Midbrain (tissue), 1 donor: ENCODE measurements at places on chromosomes 1 and 21.
A peak's percentile ranks its signal among the peaks of the same experiment; 100 is the strongest.

DNA sequence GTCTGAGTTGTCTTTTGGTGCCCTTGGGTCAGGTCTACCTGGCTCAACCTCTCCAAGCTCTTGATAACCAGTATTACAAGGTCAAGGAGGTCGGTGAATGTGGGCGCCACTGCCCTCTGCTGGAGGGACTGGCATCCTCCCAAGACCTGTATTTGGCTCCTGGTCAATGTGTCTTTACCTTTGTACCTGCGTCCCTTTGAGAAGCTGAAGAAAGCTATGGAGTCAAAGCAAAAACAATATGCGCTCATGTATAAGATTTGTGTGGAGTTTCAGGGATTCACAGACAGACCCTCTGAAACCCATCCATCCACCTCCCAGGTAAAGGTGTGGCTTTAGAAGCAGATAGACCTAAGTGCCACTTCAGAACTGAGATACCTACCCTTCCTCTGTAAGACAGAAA, 61.8 kb upstream of the NBL1 start:
- DNase-seq, result no peak

DNA sequence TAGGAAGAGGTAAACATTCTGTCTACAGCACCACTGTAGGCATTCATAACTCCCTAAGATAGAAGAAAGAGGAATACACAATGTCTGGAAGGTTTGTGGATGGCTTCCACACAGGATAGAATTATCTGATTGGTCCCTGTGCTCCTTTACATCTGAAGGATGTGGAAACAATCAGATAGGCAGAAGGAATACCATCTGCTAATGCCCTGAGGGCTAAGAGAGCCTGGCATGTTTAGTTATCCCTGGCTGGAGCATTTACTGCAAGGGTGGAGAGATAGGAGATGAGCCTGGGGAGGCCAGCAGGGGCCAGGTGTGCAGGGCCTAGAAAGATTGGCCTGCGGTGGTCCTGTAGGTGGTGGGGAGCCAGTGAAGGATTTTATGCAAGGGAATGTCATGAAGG, 8.6 kb upstream of the ACBD3 start:
- DNase-seq, result no peak

- DNase-seq, result no peak
Measured at GRCh38 chr1:159817276-159818041, 9.2 kb upstream of the SLAMF8 start.

GRCh38 chr1:149917571-149918144, at the start of gene SV2A:
SV2A (minus strand) TSS chr1:149917844; CDS start chr1:149913840, 4,004 bp downstream.
- peak; percentile 75 for DNase-seq

DNA sequence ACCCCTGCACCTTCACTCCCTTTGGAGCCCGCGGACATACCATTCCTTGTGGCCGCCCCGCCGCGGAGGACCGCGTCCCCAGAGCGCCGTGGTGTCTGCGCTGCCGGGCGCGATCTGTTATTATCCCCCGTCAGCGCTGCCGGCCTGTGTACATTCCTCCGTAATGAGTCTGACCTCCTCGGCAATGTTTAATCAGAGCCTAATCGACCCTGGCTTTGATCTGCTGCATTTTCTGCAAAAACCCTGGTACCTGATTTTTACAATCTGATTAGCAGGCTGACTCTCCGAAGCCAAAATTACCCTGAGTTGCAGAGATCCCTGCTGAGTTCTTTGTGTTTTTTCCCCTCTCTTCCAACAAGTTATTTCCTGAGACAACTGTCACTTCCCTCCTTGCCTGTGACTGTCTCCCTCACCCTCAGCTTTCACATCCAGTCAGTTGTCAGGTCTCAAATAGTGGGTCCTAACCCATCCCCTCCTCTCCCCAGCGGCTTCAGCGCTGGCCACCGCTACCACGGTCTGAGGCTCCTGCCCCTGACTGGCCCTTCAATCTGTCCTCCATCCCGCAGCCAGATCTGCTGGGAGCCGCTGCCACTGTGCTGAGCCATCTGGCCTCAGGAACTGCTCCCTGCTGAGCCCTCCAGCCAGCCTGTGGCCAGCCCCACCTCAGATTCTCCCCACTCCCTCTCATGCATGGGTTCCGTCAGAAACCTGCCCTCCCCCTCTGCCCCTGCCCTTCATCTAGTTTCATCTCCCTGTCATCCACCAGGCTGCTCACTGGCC, 53.5 kb downstream of the GLIS1 start:
- no peak for DNase-seq

GRCh38 chr1:224615861-224616755, at the start of gene CNIH3:
CNIH3 (plus strand) TSS chr1:224616317; CDS start chr1:224617175, 858 bp downstream.
- DNase-seq, result no peak

GRCh38 chr1:64470665-64471217, 812 bp downstream of the CACHD1 start:
- no peak for DNase-seq

DNA sequence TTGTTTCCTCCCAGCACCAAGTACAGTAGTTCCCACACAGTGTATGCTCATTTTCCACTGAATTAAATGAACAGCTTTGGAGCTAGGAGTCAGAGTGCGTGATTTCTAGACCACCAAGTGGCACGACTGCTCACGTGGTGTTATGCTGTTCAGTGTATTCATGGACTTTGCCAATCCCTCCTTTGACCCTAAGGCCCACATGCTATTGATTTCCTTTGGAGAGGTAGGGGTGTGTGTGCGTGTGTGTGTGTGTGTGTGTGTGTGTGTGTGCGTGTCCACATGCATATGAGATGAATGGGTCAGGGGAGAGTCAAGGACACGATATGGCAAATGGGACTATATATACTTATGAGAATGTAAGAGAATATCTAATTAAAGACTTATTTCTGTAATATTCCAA, 177.2 kb downstream of the LMX1A start:
- no peak for DNase-seq

DNA sequence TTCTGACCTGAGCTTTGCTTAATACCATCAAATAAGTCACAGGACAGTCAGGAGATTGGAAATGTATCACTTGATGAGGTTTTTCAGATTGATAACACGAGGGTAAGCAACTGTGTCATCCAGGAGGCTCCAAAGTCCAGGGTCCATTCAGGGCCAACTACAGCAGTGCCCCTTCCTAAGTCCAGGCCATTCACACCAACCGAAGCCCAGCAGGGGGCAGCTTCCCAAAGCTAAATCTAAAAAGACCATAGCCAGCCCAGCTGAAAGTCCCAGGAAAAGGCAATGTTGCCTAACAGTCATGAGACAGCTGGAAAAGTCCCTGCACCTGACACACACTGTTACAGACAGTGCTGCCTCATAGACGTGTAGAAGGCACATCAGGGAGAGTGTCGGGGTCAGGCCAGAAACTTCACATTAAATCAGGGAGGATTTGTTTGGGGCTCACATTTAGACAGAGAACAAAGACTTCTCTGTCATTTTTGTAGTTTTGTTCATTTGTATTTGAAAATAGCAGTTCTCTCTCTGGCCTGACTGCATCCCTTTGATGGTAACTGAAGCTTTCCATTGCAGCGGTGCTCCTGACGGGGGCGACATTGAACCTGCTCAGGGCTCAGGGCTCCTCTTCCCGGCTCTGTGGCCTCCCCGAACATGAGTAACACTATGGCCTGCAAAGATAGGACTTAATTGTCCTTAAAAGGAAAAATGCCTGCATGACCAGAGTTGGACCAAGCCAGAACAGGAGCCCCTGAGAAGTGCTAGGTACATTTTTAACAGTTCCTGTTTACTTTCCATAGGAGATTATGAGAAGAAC, 200.4 kb downstream of the NRIP1 start:
- DNase-seq, result peak; percentile 84

DNA sequence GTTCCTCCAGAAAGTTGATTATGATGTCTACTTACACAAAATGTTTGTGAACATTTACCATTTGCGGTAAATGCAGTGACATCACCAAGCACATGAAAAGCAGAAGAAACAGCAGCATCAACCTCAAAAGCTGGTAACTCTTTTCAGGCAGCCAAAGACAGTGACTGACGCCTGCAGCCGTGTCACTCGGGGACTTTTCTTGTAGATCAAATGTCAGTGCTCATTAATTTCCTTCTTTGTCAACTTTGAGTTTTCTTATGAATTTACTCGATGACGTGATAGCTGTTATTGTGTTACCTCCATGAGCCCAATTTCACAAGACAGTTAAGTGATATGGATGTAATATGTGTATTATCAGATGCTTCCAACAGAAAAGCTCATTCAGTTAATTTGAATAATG, 92.5 kb downstream of the RIPK4 start:
- DNase-seq, result no peak

GRCh38 chr1:87136607-87137341, 191.9 kb upstream of the LMO4 start:
- DNase-seq, result no peak

DNA sequence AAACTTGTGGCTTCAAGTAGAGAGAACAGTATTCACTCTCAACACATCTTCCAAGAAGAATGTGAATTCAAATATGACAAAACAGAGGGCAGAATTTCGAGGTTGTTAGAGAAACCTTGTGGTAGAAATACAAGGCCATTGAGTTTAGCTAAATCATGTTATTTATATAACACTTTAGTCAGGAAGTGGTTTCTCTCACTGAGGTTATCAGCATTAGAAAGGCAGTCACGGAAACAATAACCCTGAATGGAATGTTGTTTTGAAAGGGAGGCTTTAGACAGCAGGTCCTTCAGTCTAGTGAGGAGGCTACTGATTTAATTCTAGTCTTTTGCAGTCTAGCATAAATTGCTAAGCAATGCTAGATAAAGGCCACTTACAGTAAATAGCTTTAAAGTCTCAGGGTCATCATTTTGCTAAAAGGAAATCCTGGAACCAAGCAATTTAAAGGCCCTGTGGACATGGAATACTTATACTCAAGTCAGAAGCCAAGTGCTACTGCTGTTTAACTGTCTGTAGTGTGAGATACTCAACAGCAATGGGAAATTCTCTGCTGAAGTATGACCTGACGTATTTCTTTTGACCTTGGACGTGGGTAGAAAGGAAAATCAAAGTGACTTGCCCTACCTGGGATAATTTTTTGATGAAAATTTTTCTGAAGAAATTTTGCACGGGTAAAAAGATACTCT, 89.0 kb upstream of the CHODL start:
- DNase-seq, result no peak

DNA sequence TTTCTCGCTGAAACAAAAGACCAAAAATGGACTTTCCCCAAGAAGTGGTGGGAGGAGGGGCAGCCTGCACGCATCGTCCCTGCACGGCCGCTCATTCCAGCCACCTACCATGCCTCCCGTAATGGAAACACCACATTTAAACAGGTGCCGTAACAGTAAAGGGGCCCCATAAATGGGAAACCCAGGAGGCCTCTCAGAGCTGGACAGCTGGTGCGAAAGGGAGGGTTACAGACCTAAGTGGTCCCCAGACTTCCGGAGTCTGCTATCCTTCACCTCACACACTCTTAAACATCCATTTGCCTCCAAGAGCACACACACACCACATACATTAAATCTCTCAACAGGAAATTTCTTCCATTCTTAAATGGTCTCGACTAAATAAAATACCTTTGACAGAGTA, 120.7 kb upstream of the SOD1 start:
- no peak for DNase-seq

GRCh38 chr1:212967801-212968200, 17.5 kb downstream of the VASH2 start:
- no peak for DNase-seq

GRCh38 chr1:162631546-162632191, 595 bp upstream of the DDR2 start:
- no peak for DNase-seq

- DNase-seq, result no peak
Measured at GRCh38 chr1:9675393-9675792, 23.9 kb downstream of the PIK3CD start.

- DNase-seq, result no peak
Measured at GRCh38 chr21:36199021-36199420, 42.4 kb downstream of the DOP1B start.

GRCh38 chr1:167943541-167943940, 6.7 kb upstream of the MPC2 start:
- no peak for DNase-seq

DNA sequence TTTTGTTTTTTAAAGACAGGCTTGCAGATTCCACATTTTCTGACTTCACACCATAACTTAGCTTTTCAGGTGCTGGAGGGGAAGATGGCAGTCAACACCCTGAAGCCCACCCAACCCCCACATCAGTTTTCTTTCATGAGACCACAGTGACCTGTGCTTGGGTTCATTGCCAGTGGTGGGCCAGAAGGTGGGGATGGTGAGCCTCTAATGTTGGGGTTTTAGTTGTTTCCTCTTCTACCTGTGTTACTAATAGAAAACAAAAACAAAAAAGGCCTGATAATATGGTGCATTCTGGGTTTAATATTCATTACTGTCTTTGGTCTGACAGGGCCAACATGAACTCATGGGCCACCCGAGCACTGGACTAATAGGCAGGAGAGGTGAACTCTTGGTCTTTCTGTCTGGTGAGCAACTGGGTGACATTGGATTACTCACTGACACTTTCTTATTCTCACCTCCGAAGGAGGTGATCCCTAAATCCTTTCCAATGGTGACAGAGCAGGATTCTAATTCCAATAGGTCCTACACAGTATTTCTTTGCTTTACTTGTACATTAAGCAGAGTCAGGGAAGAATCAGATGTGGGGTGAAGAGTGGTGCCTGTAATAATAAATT, 132.8 kb downstream of the CLIC6 start:
- no peak for DNase-seq

DNA sequence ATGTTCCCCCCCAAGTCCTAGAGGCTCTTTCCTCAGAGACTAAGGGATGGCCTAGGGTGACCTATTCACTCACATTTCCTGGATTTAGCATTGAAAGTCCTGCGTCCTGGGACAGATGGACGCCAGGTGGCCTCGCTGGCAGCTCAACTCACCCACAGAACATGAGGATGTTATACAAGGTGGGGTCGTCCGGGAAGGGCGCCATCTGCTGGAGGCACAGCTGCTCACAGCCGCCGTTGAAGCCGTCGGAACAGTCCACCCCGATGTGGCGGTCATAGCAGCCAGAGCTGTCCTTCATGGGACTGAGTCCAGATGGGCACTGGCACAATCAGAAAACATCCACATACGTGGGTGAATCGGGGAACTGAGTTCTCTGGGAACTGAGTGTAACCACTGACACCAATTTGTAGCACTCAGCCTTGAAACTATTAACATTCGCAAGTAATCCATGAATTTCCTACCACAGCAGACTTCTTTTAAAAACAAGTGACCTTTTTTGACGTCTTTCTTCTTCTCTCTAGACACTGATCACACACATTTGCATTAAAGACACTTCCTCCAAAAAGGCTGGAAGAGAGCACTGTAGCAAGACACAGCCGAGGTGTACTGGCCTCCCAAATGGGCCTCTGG, 215.4 kb downstream of the ASTN1 start:
- DNase-seq, result no peak
